Cortex of kidney (tissue), 1 donor: ENCODE measurements at places on chromosomes 2 and 18.

DNA sequence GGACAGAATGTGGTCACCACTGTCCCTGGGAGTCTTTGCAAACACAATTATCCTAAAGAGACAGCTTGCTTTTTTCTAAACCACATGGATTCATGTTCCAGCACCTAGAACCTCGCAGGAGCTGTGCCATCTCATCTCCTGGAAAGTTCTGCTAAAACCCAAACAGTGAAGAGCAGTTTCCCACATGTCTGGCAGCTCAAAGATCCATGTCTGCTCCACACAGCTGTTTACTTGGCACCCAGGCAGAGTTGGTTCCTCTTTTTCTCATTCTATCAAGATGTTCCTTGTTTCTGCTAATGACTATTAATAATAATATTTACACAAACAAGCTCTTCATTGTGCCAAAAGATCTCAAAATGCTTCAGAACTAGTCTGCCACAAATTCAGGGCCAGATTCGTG, 30.1 kb upstream of the PID1 start:
- DNase-seq: no peak

DNA sequence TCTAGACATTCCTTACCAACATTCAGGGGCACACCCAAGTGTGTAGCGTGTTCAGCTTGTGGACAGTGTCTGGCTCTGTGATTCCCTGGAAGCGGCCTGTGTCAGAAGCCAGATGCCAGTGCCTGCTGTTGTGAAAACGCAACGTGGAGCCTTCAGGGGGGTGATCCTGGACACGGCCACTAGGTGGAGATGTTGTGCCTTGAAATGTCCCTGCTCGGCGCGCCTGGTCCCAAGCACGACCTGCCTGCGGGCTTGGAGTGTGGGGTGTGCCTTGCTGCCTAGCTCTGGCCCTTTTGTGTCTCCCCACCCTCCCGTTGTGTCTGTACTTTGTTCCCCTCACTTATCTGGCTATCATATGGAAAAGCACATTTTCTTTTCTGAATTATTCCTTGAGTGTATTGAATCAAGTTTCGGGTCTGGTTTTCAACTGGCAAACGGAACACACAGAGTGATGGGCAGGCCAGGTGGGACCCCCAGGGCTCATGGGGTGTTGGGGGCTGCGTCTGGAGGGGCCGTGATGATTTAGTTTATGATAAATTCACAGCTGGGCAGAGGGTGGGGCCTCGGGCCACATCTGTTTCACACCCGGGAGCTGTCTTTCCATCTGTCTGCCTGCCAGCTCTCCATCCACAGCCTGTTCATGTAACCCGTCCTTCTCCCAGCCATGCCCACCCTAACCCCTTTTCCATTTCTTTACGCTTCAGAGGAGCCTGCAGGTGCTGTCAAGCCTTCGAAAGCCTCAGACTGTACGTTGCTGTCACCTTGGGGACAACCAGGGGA, 95.5 kb downstream of the DYSF start:
- no peak for DNase-seq

DNA sequence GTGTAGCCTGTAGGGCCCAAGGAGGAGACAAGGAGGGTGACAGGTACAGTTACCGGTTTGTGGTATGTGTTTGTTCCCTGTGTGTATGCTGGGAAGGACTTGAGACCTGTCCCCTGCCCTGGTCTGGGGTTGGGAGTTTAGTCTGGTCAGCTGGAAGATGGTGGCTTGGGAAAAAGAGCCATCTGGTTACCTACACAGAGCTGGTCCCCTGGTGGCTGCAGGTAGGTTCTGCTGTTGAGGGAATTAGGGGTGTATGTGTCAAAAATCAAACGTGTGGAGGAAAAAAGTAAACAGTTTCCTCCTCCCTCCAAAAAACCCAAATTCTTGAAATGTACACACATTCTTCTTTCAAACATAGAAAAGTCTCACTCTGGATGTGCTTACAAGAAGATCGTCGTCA, 24.3 kb downstream of the PTMA start:
- no peak for DNase-seq

DNA sequence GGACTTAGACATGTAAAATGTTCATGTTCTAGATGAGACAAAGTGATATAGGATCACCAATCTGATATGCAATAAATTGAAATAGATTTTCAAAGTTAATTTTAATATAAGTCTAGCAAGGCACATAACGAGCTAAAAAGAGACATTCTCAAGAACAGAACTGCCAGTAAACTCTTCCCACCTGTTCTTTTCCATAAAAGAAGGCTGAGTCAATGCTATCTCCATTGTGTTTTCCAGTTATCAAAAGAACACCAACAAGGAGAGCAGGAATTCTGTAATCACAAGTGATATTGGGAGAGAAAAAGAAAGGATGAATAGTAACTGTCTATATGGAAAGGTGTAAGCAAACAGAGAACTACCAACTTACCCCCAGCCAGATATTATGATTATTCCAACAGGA, 25.6 kb downstream of the GPR155 start:
- no peak for DNase-seq

- DNase-seq: no peak
Measured at GRCh38 chr18:58391231-58391825, 237.6 kb downstream of the ALPK2 start.

GRCh38 chr2:46578961-46579360, 99.6 kb downstream of the TMEM247 start:
- no peak for DNase-seq

DNA sequence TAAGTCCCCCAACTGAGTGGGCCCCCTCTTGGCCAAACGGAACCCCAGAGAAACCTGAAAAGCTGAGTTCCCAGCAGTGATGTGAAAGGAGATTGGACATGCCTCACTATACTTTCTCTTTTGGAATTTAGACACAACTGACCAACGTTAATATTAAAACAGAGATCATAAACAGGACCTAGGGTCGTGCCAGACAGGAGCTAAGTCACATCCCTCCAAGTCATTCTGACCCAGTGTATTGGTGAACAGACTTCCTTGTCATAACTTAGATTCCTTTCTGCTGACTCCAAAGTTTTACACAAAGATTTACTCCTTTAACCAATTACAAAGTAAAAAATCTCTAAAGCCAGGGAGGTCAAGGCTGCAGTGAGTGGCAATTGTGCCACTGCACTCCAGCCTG, 46.9 kb downstream of the UXS1 start:
- no peak for DNase-seq

DNA sequence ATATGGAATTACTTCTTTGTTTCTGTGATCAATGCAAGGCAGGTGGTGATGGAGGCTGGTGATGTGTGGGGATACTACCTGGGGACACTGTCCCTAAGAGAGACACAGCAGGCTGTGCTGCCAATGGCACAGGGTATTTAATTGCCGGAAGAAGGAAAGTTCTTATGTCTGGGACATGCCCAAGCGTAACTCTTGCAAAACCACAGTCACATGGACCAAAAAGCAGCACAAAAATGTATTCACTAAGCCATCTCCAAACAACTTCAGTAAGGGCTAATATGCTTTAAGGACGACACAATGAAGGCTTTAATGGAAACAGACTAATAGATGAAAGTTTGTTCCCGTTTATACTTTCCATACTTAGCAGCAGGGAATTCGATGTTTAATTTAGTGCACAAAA, 49.7 kb upstream of the AP1S3 start:
- DNase-seq: no peak

- no peak for DNase-seq
Measured at GRCh38 chr18:59505356-59505755, 146.3 kb upstream of the LMAN1 start.

DNA sequence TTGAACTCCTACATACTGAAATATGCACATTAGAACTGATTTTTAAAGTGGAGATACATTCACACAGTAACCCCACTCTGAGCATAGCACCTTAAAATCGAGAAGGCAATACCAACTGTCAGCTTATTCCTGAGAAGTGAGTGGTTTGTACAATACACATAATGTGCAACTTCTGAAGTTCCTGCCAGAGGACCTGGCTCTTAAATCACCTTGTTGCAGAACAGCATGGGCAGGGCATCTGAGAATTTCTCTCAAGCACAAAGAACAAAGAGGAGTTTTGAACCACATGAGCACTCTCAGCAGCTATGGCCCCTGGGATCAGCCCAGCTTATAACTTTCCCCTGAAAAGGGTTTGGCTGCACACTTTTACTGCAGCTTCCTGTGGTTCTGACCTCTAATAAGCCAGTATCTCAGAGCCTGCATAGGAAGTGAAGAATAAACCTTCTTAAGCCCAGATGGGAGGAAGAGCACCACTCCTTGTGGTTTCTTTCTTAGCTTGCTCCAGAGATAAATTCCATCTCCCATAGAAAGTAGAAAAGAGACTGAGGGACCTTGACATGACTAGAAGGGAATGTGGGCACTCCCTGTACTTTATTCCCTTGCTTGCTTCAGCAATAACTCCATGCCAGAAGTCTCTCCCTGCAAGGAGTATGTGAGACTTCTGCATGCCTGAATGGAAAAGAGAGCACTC, 862.3 kb downstream of the SUCLG1 start:
- no peak for DNase-seq

DNA sequence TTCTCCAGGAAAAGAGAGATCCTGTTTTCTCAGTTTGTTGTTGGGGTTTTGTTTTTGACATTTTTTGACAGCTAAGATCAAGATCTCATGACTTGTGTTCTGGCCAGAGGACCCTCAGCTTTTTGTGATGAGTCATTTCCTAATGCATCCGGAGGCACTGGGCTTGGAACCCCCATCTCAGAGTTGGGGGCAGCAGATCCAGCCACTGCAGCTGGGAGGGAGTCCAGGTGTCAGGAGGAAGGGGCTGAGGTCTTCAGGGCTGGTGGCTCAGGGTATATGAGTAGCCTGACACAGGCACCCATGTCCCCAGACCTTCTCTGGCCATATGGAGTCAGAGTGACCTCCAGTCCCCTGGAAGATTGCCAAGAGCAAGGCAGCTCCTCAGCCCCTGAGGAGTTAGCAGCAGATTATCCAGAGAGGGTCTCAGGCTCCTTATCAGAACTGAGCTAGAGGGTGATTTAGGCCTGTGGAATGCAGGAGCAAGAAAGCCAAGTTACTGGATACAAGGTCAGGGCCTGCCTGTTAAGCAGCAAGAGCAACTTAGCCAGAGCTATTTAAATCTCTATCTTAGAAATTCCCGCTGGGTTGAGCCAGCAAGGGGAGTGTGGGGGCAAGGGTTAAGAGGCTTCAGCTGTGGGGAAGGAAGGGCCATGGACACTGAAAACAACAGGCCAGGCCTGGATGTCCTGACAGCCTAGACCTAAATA, 62.4 kb downstream of the TANC1 start:
- no peak for DNase-seq

DNA sequence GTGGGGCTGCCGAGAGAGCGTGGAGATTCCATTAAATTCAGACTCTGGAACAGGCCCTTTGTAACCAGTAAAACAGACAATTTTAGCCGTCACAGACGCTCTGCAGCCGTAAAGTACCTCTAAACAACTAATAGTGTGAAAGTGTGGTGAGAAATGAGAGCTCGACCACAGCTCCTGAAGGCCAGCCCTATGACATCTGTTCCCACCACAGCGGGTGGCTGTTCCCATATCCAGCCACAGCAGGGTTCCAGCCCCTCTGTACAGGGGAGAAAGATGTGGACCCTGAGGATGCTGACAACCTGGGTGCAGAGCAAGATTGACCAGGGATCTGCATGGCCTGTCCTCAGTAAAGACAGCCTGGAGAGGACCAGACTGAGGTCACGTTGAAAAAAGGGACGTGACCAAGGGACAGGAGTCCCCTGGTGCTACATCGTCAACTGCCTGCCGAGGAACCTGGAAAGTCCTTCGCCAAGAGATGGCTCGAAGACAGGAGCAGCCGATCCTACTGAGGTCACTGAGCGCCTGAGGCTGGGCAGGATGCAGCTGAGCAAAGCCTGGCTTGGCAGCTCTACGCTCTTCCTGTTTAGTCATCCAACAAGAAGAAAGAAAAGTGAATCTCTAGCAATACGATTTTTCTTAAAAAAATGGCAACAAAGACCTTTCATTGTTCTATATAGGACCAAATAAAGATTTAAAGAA, 831.7 kb downstream of the RNF144A start:
- DNase-seq: no peak
